ENCODE measurements at places on chromosomes 2 and 18.

DNA sequence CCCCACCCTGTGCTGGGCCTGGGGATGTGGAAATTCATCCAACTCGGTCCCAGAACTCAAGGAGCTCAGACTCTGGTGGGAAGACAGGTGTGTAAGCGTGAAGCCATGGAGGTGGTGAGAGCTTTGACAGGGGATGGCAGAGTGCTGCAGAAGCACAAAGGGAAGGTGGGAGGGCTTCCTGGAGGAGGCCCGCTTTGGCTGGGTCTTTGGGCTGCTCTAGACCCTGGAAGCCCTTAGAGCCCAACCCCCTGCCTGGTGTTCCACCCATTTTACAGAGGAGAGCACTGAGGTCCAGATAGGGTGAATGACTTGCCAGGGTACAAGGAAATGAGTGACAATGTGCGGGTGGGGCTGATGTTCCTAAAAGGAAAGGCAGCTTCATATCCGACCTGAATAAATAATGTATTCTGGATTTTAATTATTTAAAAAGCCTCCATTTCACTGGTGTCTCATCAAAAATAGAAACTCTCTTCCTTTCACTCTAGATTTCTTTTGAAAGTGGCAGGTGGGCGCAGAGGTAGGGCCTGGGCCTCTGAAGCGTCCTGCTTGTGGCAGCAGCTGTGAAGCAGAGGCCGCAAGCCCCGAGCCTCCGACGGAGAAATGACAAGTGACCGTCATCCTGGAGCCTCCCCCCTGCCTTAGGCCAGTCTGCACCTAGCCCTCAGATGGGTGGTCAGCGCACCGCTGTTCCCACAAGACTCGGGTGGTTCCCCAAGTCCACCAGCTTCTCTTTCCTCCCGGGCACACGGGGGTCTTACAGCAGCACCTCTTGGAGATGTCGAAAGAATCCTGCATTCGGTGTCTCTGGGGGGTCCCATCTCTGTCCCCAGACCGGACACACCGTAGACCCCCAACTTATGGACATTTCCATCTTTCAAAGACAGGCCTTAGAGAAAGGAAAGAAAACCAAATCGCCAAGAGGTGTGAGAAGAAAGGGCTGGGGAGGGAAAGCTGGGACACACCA, 71.0 kb upstream of the TAF1B start:
- no peak for DNase-seq

- no peak for DNase-seq
These were observed 164.2 kb downstream of the FIGN start for GRCh38 chr2:163571423-163572102.

DNA sequence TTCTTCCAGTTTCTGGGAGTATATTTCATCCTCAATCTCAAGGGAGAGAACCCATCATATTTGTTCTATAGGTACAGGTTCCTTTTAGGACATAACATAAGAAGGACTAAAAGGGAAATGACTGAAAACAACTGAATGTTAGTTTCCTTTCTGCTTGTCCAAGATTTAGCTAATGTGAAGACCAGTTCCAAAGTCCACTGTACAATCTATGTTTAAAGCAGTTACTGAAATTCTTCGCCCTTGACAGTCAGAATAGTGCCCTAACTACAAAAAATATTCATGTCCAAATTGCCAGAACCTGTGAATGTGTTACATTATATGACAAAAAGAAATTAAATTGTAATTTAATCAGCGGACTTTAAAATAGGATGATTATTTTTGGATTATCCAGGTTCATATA, 466.3 kb upstream of the SETBP1 start:
- DNase-seq, result no peak

DNA sequence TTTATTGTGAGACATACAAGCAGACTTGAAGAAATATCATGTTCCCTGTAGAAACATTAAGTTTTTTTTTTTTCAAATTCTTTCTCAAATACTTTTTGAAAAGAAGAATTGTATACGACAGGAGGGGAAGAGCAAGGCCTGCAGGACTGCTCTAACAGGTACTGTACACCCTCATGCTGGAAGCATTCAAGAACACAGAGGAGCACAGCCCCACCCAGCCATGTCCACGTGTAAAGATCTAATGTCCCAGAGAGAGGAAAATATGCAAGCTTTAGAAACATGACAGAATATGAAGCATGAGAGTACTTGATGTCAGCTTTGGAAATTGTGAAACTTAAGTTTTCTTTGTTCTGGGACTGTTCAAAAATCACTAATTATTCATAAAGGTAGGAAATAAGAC, 191.6 kb downstream of the TTC32 start:
- DNase-seq, result no peak

DNA sequence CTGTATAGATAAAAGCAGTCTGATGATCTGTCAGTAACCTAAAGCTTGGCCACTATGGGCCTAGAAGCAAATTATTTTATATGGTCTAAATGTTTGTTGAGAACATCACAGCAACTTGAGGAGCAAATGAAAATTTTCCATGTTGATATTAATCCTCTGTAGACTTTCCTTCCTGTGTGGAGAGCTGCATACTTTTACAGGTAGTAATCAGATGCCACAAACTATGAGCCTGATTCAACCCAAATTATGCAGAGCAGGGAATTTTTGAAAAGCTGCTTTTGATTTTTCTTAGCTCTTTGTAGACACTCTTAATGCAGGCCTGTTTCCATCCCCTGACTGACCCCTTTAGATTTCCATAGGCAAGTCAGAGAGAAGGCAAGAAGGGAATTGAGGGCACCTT, 17.3 kb downstream of the PAX3 start:
- no peak for DNase-seq

GRCh38 chr2:144285324-144285723, 234.6 kb downstream of the ZEB2 start:
- DNase-seq, result no peak

DNA sequence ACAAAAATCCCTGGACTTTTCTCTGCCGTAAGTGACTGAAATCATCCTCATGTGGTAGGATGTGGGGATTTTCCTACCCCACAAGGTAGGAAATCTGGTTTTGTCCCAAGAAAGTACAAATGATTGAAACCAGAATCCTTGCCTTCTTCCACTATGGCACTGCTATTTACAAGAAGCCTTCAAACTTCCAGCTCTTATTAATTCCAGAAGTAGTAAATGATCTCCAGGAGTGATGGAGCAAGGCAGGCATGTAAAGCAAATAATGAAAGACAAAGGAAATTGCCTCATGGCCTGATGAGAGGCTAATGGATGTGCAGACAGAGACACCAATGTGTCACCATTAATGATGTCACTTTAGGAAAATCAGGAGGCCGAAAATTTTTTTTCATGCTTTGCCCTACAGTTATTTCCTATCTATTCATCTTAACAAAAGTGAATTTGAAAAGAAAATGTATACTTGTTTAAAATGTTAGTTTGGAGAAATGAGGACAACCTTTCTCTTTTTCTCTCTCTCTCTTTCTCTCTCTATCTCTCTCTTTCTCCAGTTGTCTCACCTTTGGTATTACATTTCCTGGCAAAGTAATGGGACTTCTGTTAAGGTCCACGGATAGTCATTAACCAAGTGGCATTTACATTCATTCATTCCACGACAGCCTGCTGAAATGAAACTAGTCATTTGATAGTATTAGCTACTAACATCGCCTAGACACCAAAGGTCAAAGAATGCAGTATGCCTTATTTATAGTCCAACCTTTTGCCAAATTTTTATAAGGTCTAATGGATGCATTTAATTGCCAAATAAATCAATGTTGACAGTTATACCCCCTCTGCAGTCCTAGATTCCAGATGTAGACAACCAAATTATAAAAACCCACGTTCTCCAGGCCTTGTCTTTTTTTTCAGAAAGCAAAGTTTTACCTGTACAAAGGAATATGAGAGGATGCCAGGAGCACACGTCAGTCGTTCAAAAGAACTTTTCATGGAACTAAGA, 5.0 kb upstream of the EVA1A start:
- DNase-seq, result no peak

DNA sequence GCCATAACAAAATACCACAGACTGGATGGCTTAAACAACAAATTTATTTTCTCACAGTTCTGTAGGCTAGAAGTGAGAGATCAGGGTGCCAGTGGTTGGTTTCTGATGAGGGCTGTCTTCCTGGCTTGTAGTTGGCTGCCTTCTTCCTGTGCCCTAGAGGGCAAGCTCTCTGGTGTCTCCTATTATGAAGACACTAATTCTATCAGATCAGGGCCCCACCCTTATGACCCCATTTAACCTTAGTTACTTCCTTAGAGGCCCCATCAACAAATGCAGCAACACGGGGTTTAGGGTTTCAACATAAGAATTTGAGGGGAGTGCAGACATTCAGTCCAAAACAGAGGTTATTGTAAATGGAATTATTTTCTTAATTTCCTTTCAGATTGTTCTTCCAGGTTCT, 22.9 kb downstream of the CYP27A1 start:
- DNase-seq, result no peak

DNA sequence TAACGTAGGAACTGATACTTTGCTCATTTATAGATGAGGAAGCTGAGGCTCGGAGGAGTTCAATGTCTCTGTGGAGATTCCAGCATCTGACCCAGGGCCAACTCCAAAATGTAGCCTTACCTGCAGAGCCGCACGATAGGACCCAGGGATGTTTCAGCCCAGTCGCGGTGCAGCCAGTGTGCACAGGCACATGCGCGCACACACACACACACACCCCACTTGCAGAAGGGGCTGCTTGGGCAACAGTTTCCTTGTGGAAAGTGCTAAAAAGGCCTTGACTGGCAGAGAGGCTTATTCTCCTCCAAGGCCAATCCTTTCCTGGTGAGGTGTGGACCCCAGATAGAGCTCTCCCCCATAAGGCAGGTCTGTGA, 101.7 kb downstream of the ZFP36L2 start:
- DNase-seq, result no peak

DNA sequence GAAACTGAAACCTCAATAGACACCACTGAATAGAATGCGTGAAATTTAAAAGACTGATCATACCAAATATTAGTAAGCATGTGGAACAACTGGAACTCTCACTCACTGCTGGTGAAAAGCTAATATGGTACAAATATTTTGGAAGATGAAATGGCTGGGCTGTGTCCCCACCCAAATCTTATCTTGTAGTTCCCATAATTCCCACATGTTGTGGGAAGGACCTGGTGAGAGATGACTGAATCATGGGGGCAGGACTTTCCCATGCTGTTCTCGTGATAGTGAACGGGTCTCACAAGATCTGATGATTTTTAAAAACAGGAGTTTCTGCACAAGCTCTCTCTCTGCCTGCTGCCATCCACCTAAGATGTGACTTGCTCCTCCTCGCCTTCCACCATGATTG, 32.0 kb upstream of the MYCN start:
- DNase-seq, result no peak

DNA sequence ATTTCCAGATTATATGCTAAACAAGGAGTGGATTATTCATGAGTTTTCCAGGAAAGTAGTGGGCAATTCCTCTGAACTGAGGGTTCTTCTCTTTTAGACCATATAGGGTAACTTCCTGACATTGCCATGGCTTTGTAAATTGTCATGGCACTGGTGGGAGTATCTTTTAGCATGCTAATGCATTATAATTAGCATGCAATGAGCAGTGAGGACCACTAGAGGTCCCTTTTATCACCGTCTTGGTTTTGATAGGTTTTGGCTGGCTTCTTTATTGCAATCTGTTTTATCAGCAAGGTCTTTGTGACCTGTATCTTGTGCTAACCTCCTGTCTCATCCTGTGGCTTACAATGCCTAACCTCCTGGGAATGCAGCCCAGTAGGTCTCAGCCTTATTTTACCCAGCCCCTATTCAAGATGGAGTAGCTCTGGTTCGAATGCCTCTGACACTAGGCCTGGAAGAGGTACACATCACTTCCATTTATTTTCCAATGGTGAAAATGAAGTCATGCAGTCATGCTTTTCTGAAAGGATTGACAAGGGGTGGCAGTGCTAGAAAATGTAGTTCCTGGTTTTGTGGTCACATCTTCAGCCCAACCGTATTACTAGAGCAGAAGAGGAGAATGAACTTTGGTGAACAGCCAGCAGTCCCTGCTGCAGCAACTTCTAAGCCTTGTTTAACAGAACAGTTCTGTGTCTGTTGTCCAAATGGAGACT, 26.6 kb upstream of the ITGA4 start:
- DNase-seq, result no peak

- no peak for DNase-seq
These were observed 21.8 kb upstream of the GRB14 start for GRCh38 chr2:164642946-164643555.

DNA sequence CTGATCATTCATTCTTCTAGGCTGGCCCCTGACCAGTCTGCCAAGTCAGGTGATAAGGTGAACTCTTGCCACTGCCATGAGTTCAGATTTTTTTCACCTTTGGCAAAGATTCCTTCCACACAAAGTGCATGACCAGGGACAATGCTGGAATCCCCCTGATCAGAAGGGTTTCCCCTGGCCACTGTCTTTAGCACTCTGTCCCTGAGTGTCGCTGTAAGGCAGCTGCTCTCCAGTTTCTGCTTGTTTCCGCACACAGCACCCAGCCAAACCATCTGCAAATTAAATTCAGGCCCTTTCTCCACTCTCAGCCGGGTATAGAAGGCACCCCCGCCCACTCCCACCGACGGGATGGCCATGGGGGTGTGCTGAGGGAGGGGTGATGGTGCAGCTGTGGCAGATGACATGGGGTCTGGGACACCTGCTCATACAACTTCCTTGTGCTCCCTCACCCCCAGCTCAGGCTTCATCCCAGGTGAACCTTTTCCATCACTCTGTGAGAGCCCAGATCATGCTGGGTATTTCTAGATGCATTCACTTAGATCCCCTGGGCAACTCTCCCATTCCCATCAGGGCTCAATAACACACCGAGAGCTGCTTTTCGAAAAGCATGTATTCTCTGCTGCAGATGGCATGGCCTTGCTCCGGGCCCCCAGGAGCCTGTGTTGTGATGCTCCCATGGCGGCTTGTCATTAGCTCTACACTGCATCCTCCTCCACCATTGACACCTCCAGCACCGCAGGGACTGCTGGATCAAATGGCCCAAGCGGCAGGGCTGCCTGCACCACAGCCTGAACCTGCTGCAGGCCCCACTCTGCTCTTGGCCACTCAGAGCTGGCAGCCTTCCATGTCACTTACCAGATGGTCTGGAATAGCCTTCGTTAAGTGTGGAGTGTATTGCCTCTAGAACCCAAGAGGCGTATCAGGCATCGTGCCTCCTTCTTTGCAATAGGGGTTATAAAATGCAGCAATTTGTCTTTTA, 52.3 kb upstream of the ROCK2 start:
- no peak for DNase-seq

DNA sequence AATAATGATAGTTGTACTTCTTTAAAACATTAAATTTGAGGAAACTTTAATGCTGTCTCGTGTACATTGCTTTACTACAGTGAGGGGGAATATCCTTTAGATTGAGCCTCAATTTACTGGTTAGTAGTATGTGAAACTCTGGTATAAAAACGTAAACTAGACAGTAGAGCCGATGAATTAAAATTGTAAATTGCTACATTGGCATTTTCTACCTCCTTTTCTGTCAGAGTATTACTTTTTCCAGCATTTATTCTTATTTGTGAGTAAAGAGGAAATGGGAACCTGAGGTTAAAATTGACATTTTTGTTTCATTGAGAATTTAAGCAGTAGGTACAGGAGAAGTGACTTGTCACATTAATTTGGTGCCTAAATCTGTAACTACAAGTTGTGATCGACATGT, 128.2 kb downstream of the MIB1 start:
- no peak for DNase-seq

Measured in NCI-H748 treated with DMSO at 0.1 percent for 48 hours (cell line).